ENCODE measurements at places on chromosomes 11 and 22.

GRCh38 chr11:44834846-44835245 is 108.1 kb downstream of the TSPAN18 start:
- no peak for DNase-seq

- DNase-seq = no peak
Measured at GRCh38 chr11:63508009-63508408, 2.1 kb downstream of the LGALS12 start.

- no peak for DNase-seq
Measured at GRCh38 chr22:29023172-29023796, 38.3 kb downstream of the C22orf31 start.

GRCh38 chr11:82675838-82676237 is 57.8 kb downstream of the FAM181B start:
- no peak for DNase-seq

- no peak for DNase-seq
Measured at GRCh38 chr11:28439403-28439802, 331.2 kb downstream of the METTL15 start.

- DNase-seq = no peak
Measured at GRCh38 chr11:75112200-75112599, 15.5 kb upstream of the OR2AT4 start.

All from stimulated activated CD4-positive, alpha-beta T cell treated with anti-CD3 and anti-CD28 coated beads, Interleukin-2, amount 100 ng/mL, for 4 hours (primary cell).